ENCODE measurements at places on chromosomes 1 and 21.
A peak's percentile ranks its signal among the peaks of the same experiment; 100 is the strongest.

DNA sequence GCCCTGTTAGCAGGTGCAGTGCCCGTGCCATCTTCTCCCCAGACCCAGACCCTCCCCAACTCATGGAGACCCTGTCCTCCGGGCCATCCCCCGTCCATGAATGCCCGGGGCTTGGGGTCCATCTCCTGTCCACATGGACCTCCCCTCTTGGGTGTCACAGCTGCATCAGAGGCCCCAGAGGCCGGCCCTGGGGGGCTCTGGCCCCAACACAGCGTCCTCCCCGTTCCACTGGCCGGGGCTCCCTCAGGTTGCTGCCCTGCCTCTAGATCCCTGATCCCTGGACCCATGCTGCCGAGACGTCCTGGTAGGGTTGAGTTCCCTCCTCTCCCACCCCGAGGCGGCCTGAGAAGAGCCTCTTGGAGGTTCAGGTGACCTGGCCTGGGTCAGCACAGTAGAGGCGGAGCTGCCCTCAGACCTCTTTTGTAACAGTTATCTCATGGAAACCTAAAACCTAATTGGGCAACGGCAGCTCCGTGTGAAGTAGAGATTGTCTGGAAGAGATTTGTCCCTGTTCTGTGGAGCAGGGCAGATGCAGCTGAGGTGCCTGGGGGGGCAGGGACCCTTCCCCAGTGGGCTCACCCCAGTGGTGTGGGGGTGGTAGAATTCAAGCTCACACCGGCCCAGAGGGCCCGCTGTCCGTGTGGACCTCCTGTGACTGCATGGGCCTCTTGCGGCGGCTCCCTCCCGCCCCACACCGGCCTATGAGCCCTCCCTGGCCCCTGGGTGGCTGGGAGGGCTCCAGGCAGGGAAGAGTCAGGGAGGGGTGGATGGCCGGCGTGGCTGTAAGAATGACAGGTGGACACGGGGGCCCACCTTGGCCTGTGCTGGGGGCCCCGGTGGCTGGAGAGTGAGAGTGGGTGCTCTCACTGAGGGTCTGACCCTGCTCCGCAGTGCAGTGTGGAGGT is 56.1 kb downstream of the SKI start:
- no peak for DNase-seq

GRCh38 chr1:24735156-24735508 is 10.1 kb upstream of the CLIC4 start:
- DNase-seq, result no peak

DNA sequence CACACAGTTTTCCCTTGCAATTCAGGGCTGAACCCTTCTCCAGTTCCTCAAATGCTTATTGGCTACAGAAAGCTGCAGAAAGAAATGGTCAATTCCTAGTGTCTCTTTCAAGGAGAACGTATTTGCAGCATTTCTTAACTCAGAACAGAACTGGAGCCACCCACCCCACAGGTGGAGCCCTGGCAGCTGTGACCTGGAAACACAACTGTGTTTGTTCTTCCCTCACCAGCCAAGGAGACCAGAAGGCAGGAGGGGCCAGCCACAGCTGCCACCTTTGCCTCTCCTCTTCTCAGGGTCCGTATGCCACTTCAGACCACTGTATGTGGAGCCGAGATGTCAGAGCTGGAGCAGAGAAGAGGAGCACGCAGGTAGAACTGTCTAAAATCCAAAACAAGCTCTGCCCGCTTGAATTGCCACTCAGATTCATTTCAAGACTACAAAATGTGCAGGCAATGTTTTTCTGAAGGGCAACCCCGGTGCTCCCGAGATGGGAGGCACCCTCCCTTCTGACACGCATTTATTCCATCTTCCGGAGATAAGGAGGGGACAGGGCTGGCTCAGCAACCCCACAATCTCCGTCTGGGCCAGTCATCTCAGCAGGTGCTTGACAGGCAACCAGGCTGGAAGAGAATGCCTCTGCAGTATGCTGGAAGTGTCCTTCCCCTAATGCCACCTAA is 16.7 kb downstream of the CD247 start:
- no peak for DNase-seq

- no peak for DNase-seq
Measured at GRCh38 chr1:247562198-247562597, 13.3 kb downstream of the GCSAML start.

DNA sequence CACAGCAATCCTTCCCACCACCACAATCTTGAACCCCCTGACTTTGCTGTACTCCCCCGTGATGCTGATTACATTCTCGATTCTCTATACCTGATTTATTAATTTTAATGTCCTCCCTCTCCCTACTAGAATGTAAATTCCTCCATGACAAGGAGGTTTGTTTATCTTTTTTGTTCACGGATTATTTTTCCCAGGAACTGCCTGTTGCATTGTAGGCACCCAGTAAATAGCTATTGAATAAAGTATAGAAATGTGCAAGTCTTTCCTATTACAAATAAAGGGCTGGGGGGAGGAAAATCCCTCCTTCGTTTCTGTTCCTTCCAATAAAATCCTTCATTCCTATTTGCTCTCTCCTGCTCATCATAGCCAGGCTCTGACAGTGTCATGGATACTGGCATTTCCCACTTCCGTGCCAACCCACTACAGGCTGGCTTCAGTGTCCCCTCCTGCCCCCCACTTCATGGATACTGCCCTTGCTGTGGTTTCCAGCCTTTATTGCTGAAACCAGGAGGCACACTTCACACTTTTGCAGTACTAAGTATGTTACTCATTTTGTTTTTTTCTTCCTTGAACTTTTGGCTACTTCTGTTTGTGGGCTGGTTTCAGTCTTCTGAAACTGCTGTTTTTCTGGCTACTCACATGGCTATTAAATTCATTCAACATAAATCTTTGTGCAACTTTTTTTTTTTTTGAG is 7.5 kb downstream of the KIF1B start:
- no peak for DNase-seq

- no peak for DNase-seq
Measured at GRCh38 chr1:3233551-3233950, 164.5 kb downstream of the PRDM16 start.

DNA sequence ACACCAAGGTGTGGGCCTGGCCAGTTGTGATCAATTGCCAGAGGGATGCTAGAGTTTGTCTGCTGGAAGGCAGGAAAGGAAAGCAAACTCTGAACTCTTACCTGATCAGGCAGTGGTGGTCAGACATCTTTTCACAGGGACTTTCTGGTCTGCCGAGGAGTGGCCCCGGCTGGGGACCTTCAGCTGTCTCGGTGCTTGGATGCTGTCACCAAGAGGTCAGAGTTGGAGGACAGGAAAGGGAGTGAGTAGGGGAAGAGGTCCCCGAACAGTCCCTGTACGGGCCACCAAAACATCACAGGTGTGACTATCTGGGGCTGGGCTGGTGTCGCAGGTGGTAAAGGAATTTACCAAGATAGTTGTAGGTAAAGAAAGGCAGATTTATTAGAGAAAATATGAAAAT is 17.7 kb upstream of the METTL13 start:
- no peak for DNase-seq

DNA sequence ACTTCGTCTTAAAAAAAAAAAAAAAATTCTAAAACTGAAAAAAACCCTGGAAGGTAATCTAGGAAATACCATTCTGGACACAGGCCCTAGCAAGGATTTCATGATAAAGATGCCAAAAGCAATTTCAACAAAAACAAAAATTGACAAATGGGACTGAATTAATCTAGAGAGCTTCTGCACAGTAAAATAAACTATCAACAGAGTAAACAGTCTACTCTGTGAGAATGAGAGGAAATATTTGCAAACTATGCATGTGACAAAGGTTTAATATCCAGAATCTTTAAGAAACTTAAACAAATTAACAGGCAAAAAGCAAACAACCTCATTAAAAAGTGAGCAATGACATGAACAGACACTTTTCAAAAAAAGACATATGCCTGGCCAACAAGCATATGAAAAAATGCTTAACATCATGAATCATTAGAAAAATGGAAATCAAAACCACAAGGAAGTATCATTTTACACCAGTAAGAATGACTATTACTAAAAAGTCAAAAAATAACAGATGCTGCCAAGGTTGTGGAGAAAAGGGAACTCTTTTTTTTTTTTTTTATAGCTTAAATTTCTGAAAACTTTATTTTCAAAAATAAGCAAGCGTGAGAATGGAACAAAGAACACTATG is 29.4 kb upstream of the RNPC3 start:
- no peak for DNase-seq

DNA sequence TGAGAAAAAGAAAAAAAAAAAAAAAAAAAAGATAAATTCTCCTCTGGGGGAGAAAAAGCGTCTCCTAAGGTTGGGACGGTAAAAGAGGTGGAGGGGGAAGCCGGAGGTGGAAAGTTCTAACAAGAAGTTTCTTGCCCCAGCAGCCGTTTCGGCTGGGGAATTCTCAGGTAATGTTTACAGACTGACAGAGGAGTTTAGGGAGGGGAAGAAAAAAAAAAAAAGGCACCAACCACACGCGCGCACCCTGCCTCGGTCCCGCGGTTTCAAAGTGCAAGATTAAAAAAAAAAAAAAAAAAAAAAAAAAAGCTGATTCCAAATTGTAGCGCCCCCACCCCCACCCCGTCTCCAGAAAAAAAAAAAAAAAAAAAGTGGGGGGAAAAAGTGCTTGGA is 504 bp downstream of the DHRS3 start:
- no peak for DNase-seq

- DNase-seq, result no peak
Measured at GRCh38 chr1:87155170-87155569, 173.5 kb upstream of the LMO4 start.

GRCh38 chr1:35447278-35447677 is 109.9 kb downstream of the KIAA0319L start:
- DNase-seq, result no peak

DNA sequence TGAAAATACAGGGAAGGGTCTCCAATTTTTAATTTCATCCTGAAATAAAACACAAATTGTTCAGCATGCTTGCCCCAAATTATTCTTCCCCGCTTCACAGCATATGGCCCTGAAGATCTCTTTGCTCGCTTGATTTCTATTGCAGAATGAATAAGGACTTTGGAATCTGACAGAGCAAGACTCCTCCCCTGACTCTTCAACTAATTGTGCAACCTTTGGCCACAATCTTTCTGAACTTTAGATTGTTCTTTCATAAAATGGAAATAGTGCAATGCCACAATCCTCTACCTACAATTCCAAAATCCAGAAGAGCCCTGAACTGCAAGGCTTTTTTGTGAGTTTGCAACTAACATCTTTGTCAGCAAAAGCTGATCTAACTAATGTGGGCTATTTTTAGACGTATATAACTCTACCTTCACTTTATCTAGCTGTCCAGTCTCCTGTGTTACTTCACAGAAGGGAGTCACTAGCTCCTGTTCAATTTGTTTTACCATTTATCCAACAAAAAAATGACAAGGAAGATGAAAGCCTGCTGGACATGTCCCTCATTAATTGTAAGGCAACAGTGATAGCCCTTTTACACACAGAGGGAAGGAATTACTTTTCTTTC is 13.4 kb downstream of the RNASEL start:
- no peak for DNase-seq

GRCh38 chr1:237386362-237387143 is 344.6 kb downstream of the RYR2 start:
- DNase-seq, result no peak

DNA sequence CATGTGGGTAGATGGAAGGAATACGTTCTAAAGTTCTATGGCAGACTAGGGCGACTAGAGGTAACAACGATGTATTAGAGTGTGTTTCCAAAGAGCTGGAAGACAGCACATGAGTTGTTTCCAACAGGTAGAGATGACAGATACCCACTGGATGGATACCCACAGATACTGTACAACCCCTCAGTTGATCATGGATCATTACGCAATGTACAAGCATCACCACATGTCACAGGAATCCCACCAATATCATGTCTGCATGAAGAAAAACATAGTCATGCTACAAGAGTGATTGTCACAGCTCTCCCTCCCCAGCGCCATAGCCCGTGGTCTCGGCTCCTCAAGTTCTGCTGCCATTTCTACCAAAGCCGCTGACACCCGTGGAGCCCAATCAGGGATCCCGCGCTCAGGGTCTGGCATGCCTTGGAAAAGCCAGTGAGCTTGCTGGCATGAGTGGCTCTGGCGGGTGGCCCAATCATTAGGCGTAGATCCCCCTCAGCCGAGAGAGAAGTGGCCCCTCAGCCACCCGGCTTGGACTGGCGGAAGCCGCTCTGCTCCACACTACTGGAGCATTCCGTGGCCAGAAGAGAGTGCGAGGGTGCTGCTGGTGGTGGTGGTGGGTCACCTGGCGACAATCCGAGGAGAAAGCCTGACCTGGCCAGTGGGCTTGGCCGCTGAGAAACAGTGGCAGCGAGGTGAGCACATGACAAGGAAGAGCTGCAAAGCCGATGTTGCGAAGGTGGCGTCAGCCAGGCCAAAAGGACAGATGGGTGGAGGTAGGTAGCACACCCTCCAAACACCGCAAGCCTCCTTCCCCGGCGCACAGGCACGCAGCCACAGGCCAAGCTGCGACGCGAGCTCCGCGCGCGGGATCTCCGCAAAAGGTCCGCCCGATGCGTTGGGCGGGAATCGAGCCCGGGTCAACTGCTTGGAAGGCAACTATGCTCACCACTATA is 65.7 kb upstream of the FCGR2A start:
- DNase-seq, result peak; percentile 42

DNA sequence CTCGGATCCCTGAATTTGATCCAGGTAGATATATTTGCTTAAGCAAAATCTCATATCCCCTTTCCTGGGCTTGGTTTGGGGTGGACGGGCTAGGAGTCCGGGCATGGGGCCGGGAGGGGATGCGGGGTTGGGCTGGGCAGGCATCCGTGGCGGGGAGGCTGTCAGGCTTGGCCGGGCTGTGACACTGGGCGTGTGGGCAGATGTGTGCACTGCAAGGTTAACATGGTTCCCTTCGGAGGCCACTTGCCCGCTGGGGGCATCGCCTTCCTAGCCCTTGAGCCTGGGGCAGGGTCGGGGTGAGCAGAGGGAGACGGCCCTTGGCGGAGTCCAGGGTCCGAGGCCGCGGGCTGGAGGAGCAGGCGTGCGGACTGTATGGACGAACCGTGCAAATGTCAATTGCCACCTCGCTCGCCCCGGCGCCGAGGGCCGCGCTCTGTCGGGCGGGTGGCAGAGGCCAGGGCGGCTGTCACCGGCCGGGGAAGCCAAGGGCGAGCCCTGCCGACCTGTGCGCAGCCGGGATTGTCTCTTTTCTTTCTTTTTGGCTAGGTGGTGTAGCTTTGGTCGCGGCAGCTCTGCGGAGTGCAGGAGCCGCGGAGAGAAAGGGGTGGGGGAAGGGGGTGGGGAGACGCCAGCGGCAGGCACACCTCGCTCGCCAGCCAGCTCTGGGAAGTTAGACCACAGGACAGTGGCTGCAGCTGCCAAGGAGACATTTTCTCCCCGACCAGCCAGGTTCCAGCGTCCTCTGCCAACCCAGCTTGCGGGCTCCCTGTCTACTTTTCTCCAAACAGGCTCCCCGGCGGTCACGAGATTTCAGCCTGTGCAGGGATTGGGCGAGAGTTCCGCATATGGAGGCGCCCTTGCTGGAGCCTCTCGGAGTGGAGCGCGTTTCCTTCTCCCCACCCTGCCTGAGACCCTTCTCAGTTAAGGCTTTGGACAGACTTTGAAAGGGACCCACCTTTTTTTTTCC is 1.3 kb downstream of the RCOR3 start:
- peak; percentile 51 for DNase-seq

DNA sequence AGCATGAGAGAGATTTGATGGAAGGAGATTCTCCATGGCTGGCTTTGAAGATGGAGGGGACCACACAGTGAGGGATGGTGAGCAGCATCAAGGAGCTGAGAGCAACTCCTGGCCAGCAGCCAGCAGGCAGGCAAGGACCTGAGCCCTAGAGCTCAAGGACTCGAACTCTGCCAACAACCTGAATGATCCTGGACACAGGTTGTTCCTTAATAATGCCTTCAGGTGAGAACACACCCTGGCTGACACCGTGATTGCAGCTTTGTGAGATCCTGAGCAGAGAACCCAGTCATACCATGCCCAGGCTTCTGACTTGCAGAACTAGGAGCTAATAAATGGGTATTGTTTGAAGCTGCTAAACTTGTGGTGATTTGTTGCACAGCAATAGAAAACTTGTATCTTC is 183.1 kb downstream of the LMX1A start:
- no peak for DNase-seq

- DNase-seq, result no peak
Measured at GRCh38 chr1:185821612-185822385, 87.6 kb downstream of the HMCN1 start.

Data from GM12892 (cell line).